ENCODE measurements at places on chromosomes 5 and 9.

- DNase-seq: no peak
Observed at GRCh38 chr9:115165233-115165632, 47.3 kb upstream of the TNC start.

DNA sequence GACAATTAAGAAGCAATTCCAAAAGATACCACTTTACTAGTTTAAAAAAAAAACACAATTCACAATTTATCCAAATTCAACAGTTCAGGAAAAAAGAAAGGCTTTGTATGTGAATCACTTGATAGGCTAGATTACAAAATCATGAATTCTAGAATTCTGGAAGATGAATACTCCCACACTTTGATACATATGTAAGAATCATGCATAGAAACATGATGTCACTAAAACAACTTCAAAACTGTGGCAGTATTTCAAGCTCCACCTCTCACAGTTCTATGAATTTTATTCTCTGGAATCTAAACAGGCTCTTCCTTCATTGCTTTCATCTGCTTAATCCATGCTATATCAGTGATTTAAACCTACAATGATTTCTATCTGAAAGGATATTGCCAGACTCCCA is 51.0 kb downstream of the GNAQ start:
- DNase-seq: no peak

GRCh38 chr5:83494666-83495065 is 23.1 kb downstream of the VCAN start:
- DNase-seq: no peak

- DNase-seq: no peak
Observed at GRCh38 chr5:137486707-137487106, 12.4 kb downstream of the SPOCK1 start.

DNA sequence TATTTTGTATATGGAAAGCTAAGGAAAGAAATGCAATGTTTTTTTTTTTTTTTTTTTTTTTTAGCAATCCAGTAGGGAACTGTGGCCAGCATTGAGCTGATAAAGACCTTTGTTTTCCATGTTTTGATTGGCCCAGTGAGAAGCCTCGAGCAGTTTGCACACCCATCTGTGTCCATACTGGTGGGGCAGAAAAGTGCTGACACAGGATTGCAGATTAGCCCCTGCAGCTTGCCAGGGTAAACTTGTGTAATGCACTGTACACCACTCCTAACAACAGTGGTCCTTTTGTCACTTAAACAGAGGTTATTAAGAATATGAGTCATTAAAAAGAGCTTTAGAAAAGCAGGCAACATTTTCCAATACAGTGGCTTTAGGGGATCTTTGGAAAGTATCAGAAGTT is 132.8 kb upstream of the CDKN2B start:
- no peak for DNase-seq

DNA sequence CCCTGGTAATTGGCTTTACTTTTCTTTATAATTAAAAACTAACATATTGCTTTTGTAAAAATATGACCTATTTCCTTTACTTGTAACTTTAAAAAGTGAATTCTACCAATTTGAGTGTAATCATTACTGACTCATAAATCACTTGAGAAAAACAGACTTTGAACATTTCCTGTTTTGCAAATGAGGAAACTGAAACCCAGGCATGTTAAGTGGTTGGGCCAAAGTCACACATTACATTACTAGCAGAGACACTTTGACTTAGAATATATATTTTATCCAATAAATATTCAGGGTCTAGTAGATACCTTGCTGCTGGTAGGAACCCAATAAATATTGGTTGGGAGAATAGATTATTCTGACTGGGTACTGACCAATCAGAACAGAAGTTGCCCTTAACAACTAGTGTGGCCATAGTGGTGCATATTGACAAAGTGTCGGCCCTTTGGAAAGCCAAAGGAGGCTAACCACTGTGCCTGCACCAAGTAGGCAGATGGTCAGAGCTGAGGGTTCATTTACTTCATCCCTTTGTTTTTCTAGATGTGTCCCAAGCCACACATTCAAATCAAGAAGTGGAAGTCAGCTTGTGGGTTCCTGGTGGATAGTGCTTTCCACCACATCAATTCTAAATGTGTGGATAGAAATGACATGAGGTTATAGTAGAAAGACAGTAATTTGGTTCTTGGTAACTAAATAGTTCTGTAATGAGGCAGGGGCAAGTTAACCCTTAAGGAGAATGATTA is 365.1 kb upstream of the RIOK2 start:
- DNase-seq: no peak

GRCh38 chr5:75412111-75412990 is 75.3 kb downstream of the HMGCR start:
- DNase-seq: no peak

- DNase-seq: no peak
Observed at GRCh38 chr9:87271696-87272477, 225.8 kb upstream of the DAPK1 start.

DNA sequence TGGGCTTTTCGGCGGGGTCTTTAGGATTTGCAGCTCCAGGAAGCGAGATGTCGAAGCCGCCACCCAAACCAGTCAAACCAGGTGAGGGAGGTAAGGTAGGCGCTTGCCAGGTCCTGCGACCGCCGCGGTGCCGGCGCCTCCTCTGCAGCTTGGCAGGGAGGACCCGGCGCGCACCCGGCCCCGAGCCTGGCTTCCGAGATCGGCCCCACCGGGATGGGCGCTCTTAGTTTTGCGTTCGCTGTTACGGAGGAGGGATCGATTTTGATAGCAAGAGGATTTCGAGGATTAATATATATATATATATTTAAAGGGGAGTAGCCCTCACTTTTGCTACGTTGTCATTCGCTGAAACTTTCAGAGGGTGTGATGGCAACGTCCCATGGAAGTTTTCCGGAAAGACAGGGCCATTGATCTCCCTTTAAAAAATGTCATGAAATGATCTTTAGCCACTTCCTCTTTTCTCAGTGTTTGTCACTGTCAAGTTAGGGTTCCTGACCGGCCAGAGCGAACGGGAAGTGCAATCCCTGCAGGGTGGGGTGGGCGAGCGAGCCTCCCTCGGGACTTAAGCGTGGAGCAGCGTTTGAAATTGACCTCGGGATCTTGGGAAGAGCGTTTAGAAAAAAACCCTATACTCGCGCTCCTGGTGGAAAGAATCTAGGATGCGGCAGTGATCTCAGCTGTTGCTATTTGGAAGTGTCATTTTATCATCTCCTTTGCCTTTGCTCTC is 495 bp downstream of the OSTF1 start:
- DNase-seq: peak; percentile 55

DNA sequence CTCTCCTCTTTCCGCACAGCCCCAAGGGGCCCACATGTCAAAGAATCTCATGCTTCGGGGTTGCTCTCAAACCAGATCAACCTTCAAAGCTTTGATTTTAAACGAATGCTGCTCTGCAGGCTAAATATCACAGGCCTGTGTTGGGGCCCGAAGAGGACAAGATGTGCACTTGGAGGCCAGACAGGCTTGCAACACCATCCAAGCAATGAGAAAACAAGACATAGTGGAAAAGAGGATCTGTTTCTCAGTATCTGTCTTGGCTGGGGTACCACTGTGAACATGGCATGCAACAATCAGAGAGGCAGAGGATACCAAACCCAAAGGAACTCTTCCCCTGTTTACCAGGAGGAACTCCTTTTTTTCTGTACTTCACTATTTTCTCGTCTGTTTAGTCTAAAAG is 321.8 kb downstream of the SLIT3 start:
- DNase-seq: no peak

- no peak for DNase-seq
Observed at GRCh38 chr5:172213126-172213525, 19.2 kb downstream of the EFCAB9 start.

- DNase-seq: peak; percentile 66
Observed at GRCh38 chr9:36191290-36191645, 547 bp downstream of the CLTA start.

DNA sequence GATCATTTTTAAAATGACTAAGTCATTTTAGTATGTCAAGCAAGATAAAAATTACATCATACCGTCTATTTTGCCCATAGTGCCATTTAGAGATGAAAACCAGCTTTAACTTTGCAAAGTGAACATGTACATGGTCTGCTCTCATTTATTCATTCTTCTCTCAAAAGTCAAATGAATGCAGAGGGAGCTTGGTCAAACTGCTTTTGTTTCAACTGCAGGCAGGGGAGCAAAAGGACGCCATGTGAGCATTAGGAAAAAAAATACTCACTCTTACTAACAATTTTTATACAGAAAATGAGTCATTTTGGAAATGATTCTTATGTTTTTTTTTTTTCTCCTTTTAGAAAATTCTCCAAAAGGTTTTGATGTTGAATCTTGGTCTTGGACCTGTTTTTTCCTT is 15.7 kb downstream of the SCGB3A1 start:
- no peak for DNase-seq

GRCh38 chr5:124061663-124062062 is 549.7 kb downstream of the CSNK1G3 start:
- DNase-seq: peak; percentile 69

DNA sequence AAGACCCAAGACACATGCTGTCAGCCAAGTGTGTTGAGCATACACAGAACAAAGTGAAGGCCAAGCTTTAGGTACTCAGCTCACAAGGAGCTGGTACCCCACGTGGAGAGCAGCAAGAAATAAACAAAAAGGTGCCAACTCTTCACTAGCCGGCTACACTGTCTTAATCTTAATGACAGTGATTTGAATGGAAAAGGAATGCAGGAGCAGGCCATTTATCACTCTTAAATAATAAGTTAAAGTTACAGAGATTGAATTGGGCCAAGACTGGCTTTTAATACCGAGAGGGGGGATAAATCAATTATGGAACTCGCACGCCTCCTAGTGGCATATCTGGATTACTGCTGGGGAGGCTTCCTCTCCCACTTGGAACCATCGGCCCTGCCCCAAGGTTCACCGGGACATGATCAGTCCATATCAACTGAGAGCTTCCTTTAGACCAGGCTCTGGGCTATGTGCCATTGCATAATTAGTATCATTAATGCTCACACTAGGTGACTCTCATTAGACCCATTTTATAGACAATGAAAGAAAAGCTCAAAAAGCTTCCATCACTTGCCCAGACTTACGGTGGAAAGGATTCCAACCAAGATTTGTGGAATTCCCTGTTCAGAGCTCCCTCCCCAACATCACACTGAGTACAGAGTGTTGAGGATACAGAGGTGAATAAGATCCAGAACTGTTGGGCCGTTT is 94.0 kb downstream of the ACTL7B start:
- peak; percentile 59 for DNase-seq

DNA sequence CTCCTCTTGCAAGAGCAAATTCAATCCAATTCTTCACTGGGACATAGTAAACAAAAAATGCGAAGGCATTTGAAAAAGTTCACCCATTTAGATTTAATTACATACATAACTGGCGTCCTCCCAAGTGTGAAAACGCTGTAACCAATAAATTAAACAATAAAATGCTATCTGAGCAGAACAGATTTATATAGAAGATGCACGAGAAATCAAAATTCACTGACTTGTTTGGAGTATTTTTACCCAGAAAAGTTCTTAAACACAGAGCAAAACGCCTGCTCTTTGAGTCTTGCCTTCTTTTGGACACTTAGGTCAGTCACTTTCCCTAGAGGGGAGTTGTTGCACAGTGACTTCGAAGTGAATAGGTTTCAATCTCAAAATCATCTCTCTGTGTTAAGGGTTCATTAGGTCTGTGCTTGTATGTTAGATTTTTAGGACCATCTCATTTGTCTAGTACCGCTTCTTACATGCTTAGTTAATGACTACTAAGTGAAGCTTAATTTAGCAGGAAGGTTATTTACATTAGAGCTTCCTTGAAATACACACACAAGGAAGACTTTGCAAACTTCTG is 1.9 kb downstream of the ALDH1A1 start:
- DNase-seq: no peak

DNA sequence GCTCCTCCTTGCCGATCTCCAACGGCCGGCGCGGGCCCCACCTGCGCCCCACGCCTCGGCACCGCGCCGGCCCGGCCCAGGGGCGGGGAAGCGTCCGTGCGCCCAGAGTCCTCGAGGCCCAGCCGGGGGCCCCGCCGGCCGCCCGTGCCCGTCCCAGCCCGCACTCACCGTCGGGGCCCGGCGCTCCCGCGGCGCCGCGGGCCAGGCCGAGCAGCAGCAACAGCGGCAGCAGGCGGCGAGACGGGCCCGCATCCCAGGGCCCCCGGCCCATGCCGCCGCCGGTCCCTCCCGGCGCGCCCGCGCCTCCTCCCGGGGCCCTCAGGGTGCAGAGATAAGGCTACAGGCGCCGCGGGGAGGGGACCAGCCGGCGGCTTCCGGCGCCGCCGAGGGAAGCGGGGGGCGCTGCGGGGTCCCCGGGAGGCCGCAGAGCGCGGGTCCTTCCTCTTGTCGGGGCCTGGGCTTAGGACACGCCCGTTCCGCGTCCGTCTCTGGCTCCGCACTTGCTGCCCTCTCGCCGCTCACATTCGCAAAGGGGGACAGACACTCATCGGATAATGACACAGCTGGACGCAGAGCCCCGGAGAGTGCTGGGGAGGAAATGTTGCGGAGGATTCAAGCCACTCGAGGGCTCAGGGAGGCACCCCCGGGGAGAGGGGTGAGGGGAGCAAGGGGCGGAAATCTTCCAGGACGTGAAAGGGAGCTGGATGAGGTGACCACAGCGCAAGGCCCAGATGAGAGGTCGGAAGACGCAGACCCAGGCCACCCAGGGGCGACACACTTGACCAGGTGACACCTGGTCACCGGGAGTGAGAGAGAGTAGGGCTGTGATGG is at the start of gene SUSD1:
Gene SUSD1, minus strand, starts transcription at position 333 of the 831 bp plus-strand sequence. Its CDS starts 62 bp downstream, at position 271.
- DNase-seq: peak; percentile 26

GRCh38 chr9:91392435-91392834 is 30.7 kb upstream of the AUH start:
- no peak for DNase-seq

GRCh38 chr5:60527072-60527471 is 172.9 kb downstream of the DEPDC1B start:
- no peak for DNase-seq

DNA sequence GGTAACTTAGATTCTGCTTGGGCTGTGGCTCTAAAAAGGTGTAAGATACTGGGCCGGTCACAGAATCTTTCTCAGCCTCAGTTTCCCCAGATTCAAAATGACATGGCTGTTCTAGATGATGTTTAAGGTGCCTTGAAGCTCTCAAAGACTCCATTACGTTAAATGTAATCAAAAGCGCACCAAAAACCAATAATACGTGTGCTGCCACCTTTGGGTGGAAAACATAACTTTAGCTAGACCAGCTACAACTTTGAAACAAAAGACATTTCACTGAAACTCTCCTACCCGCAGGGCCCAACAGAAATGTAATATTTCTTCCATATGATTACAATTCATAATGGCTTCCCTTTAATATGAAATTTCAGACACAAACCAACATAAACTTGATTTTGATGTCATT is 35.0 kb upstream of the PCSK5 start:
- DNase-seq: no peak

DNA sequence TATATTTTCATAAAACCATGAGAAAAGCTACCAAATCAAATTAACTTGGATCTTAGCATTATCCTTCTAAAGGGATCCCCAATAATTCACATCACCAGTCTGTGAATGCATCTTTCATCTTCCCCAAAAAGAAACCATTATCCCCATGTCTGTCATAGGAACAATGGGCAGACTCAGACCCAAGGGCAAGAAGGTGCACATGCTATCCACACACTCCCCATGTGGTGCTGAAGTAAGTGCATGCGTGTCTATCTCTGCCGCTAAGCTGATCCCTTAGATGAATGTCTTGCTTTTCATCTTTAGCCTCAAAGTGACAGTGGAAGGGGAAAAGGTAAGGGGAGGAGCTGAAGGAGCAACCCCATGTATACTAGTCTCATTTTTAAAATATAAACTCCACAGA is 10.2 kb downstream of the SPOCK1 start:
- DNase-seq: no peak

GRCh38 chr5:148107608-148108007 is 43.8 kb downstream of the SPINK5 start:
- DNase-seq: no peak

GRCh38 chr9:106682420-106682819 is 180.5 kb upstream of the ZNF462 start:
- DNase-seq: no peak

Measured in adrenal gland (tissue), 19 donors.